ENCODE measurements at places on chromosomes 5 and 9.

- DNase-seq, result no peak
These were observed 166.5 kb upstream of the PHYKPL start for GRCh38 chr5:178398901-178399700.

GRCh38 chr5:150412319-150413175 is at the start of gene CD74:
Gene CD74 (minus strand): TSS chr5:150412910. CDS start chr5:150412749, 161 bp downstream.
- peak; percentile 87 for DNase-seq

DNA sequence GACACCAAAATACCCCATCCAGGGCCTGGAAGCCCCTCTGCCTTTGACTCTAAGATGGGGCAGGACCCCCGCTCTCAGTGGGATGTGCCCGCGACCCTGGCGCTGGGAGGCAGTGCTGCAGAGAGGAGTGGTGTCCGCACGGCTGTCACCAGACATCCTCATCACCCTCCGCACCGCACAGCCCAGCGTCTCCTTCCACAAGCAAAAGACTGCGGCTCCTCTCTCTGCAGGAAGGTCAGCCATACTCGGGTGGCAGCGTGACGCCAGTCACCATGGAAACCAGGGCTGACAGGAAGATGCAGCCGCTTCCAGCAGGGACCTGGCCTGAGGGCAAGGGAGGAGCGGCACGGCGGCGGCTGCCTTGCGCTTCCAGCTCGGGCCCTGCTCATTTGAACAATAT is 17.1 kb upstream of the SLC6A3 start:
- peak; percentile 29 for DNase-seq

DNA sequence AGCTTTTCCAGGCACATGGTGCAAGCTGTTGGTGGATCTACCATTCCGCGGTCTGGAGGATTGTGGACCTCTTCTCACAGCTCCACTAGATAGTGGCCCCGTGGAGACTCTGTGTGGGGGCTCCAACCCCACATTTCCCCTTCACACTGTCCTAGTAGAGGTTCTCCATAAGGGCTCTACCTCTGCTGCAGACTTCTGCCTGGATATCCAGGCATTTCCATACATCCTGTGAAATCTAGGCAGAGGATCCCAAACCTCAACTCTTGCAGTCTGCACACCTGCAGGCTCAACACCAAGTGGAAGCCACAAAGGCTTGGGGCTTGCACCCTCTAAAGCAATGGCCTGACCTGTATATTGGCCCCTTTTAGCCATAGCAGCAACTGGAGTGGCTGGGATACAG is 283.4 kb upstream of the KLF4 start:
- DNase-seq, result no peak

GRCh38 chr5:143065996-143066522 is 295.9 kb downstream of the ARHGAP26 start:
- no peak for DNase-seq

GRCh38 chr5:71482132-71482531 is 26.7 kb downstream of the BDP1 start:
- no peak for DNase-seq

- DNase-seq, result no peak
These were observed 729.8 kb downstream of the EFNA5 start for GRCh38 chr5:106940986-106941385.

- DNase-seq, result no peak
These were observed 502.4 kb downstream of the CDH10 start for GRCh38 chr5:24142341-24142740.

DNA sequence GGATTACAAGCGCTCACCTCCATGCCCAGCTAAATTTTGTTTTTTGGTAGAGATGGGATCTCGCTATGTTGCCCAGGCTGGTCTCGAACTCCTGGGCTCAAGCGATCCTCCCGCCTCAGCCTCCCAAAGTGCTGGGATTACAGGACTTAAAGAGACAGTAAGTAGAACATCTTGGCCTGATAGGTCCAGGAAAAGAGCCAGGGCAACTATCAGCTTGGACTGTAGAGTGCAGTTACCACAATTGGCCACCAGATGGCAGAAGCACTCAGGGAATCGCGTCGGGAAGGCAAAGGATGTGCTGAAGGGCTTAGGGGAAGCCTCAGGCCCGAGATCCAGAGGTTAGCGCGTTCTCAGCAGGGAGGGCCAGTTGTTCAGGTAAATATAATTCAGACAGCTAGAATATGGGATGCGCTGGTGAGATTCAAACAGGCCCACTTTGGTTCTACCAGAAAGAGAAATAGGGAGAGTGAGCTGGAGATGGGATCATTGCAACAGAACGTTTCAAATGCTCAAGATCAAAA is 21.5 kb downstream of the C9orf57 start:
- peak; percentile 75 for DNase-seq

DNA sequence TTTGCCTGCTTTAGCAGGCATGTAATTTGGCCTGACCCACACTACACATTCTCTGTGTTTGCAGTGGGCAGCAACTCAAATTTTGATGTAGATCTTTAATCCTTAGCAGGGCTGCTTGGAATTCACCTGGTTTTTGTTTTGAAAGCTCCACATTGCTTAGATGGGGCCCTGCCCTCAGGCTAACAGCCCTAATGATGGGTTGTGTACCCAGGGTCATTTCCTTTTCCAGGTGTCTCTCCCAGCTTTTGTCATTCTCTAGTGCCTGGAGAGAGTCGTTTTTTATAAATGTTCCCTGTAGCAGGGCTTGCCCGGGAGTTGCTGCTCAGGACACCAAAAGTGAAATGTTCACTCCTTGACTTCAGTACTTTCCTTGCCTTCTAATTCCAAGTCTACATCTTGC is 126.3 kb downstream of the TRIO start:
- no peak for DNase-seq

DNA sequence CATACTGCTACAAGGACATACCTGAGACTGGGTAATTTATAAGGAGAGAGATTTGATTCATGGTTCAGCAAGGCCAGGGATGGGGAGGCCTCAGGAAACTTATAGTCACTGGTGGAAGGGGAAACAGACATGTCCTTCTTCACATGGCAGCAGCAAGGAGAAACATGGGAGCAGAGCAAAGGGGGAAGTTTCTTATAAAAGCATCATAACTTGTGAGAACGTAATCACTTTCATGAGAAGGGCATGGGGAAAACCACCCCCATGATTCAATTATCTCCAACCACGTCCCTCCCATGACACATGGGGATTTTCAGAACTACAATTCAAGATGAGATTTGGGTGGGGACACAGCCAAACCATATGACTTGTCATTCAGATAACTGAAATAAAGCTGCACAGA is 100.9 kb downstream of the ST8SIA4 start:
- no peak for DNase-seq

GRCh38 chr5:179310439-179311090 is 34.7 kb downstream of the ADAMTS2 start:
- peak; percentile 27 for DNase-seq
